ENCODE measurements at places on chromosomes 12 and 14.

DNA sequence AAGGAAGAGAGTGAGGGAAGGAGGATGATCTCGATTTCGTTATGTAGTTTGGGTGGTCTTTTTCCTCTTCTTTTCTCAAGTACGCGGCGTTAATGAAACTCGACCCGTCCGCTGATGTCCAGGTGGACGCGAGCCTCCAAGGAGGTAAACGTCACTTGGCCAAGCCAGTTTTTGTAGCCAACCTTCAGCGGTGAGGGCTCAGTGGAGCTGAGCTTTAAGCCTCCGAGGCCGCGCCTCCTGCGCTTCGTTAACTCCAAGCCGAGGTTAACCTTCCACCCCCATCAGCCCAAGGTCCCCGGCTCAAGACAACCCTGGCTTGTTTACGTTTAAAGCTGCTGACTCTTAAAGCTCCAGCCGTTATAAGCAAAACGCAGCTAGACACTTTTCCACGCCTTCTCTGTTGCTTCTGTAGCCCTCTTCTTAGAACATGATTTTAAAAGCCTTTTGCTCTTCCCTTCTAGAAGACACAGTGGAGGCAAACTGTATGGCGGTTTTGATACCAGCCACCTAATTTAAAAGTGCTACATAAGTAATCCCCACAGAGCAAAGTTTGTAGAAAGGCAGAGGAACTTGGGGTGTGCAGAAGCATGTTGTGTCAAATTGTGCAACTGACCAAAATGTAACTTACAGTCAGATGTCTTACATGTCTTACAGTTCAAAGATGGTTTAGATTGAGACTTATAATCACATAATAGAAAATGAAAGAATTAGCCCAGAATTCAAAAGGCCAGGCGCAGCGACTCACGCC lies 923 bp upstream of the ITPR2 start:
- DNase-seq, result no peak

DNA sequence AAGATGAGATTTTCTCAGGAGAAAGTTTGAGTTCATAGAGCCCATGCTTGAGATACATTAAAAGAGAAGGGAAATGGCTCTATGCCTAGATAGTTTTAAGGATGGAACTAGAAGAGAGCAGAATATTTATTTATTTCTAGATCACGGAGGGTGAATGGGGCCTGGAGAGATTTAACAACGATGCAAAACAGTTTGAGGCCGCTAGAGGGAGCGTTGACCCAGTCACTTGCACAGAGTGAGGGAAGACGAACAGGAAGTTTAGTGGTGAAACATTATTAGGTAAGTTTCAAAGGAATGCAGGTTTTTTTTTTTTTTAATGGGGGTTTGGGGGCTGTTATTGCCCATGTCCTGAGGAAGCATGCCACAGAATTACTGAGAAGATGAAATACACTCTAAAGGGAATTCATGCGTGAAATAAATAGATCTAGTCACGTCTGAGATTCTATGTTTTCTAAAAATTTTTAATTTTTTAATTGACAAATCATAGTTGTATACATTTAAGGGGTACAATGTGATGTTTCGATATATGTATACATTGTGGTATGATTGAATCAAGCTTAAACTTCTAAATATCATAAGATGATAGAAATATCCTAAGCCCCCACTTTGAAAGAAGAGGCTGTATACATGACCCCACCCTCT lies 14.8 kb upstream of the PPP1R1A start:
- no peak for DNase-seq

- no peak for DNase-seq
Measured at GRCh38 chr14:73312687-73313086, 75.4 kb downstream of the PAPLN start.

DNA sequence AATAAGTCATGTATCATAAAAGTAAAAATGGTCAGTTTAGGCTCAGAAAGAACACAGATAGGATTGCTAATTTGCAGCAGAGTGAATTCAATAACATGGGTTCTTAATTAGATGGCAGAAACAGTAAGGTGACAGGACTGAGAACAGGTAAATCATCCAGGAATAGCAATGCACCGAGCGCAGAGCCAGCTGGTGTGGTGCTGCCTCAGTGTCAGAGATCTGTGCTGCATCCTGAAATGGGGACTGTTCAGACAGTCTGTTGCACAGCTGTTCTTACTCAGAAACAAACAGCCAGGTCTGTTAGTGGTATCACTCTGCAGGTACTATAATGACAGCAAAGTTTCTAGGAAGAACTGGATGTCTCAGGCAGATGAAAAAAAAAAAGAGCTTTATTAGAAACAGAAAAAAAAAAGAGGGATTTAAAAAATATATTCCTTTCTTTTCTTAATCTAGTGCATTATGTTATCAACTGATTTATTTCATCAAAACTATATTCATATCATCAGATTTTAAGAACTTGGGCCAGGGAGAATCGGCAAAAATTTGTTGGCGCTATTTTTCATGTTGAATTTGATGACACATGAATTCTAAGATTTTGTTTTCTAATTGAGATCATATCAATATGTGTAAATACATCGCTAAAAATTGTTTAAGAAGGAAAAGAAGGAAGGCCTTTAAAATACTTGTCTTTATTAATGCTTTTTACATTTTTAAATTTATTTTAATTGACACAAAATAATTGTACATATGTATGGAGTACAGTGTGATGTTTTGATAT lies 501.8 kb downstream of the PRKD1 start:
- no peak for DNase-seq

GRCh38 chr14:71498212-71498611 lies 434.0 kb upstream of the RGS6 start:
- no peak for DNase-seq

DNA sequence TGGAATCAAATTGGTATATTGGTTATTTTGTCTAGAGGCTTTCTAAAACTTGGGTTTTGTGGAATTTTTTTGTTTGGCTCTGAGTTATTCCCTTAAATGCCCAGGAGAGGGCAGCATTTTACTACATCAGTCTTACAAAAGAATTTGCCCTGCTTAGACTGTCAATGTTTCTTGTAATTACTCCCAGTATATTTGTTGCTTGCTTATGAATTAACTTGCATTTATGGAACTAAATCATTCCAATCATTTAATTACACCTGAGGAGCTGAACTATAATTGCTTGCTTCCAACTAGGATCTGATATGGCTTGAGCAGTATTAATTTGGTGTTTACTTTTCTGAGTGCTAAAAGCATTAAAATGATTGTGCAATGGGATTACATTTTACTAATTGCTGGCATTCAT lies 48.7 kb downstream of the MIPOL1 start:
- no peak for DNase-seq

Measured in esophagus squamous epithelium (tissue), 5 donors.